ENCODE measurements at places on chromosomes 2 and 18.

GRCh38 chr18:63979409-63979920, 9.6 kb downstream of the SERPINB8 start:
- no peak for DNase-seq

- DNase-seq, result no peak
Measured at GRCh38 chr2:98212092-98213000, 125.4 kb downstream of the VWA3B start.

DNA sequence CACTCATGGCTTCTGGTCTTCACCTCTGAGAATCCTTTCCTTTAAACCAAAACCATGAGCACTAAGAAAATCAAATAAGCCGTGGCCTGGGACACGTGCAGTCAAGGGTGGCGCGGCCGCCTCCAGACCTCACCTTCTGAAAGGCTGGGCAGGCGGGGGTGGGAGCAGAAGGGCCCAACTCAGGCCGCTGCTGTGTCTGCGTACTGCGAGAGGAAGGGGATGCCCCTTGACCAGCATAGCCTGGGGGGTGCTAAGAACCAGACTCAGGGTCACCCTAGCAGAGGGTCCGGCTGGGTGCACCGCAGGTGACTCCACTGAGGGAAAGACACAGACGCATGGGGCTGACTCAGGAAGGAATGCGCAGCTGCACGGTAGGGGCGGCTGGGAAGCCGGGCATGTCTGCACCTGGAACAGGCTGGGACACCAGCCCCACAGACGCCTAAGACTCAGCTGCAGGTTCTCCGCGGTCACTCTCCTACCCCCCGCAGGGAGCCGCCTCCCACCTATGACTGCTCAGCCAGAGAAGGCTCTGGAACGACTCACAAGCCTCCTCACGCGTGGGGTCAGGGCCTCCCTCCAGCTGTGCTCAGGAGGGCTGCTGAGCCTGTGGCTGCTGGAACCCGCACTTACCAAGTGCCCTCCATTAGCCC, 432.4 kb upstream of the MYT1L start:
- no peak for DNase-seq

DNA sequence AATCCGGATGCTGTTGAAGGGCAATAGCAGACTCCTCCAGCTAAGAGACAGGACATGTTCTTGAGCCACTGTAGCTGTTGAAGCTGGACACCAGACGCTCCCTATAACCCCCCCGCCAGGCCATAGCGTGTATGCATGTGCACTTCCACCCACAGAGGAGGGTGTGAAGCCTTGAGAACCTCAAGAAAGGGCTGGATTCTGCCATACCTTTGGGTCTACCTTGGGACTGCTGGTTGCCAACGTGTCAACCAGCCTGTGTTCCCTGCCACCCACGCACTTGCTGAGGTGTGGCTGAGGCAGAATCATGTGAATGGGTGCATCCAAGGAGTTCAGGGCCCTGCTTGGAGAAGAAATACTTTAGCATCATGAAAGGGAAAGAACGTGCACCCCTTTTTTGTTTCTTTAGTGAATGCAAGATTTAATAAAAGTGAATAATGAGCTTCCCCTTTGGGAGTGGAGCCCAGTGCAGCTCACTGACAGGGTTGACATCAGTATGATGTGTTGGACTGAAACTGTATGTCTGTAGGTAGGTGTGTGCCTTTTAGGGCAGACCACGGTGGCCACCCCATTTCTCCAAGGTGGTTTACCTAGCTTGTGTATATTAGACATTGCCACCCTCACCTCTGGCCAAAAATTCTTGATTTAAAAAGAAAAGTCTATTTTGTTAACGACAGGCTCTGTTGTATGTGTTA, 198.3 kb downstream of the MGAT5 start:
- DNase-seq, result no peak

- no peak for DNase-seq
Measured at GRCh38 chr2:189191766-189192165, 12.2 kb upstream of the COL5A2 start.

Data from esophagus muscularis mucosa (tissue), 4 donors.